Fibroblast of skin of left quadriceps (primary cell): ENCODE measurements at places on chromosomes 7 and 10.

- no peak for DNase-seq
Observed at GRCh38 chr7:155506854-155507337, 39.5 kb downstream of the CNPY1 start.

DNA sequence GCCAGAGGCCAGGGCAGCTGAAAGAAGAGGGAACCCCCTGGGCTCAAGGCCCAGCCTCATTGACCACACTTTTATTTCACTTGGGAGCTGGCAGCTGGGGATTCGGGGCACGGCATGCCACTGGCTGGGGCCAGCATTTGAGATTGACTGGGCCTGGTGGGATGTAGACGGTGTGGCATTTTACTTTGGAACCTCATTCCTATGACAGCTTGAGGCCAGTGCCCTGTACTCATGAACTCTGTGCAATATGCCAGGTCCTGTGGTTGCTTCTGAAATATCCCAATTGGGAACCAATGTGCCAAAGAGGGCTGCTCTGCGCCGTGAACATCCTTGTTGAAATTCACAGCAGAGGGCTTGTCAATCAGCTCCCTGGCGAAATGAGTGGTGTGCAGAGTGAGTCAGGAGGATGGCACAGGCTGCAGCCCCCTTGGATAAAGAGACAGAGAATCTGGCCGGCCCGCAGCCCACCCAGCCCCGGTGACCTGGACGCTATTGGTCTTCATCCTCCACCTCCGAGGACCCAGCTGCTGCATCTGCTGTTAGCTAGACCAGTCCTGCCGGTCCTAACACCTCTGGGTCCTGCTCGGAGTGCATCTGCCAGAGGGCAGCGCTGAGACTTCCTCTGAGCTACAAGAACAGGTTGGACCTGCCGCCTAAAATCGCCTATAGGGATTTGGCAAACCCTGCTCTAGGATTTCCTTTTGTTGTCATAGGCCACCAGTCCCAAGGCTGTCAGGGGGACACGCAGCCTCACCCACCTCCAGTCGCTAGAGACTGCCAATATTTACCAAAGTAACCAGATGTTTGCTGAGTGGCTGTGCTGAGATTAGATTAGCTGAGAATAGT is 58.0 kb downstream of the PRKAG2 start:
- no peak for DNase-seq

- DNase-seq = no peak
Observed at GRCh38 chr7:101315336-101315735, 6.3 kb downstream of the IFT22 start.

DNA sequence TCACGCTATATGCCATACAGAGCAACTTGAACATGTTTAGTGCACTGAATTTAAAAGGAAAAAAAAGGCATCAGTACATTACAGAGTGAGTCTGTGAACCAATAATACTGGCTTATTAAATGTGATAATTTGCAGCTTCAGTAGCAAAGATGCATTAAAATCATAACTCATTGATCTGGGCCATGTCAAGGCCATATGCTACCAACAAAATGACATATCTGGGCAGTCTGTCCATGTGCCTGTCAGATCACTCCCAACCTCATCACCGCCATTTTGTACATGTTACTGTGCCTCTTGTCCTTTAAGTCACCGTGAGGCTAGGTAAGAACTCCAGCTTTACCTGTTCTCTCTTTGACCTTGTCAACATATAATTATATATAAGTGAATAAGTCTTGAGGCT is 307.4 kb upstream of the LRGUK start:
- no peak for DNase-seq

- peak; percentile 7 for DNase-seq
Observed at GRCh38 chr10:29329420-29329819, 40.5 kb downstream of the LYZL1 start.

DNA sequence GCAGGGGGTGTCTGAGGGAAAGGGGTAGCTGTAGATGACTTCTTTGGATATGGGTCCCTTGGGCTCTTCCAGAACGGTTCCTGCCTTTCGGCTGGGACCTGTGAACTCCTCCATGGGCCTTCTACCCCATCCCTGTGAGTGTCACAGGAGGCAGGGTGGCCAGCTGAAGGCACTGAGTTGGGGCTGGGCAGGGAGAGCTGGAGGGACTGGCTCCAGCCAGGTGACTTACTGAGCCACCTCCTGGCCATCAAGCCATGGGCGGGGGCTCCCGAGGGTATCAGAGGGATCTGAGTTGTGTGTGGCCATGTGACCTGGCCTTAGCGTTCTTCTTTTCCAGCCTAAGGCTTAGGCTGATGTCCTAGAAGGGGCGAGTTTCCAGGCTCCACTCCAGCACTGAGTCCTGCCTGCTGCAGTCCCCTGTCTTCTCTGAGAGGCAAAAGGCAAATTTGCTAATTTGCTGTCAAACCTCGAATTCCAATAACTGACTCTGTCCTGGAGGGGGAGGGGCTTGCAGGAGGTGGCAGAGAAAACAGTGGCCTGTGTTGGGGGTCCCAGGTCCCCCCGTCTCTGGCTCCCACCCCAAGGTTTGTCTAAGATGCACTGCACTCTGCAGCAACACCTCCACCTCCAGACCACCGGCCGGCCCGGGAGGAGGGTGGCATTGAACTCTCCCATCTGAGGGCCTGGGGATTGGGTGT is 27.2 kb downstream of the ADCYAP1R1 start:
- DNase-seq = no peak

DNA sequence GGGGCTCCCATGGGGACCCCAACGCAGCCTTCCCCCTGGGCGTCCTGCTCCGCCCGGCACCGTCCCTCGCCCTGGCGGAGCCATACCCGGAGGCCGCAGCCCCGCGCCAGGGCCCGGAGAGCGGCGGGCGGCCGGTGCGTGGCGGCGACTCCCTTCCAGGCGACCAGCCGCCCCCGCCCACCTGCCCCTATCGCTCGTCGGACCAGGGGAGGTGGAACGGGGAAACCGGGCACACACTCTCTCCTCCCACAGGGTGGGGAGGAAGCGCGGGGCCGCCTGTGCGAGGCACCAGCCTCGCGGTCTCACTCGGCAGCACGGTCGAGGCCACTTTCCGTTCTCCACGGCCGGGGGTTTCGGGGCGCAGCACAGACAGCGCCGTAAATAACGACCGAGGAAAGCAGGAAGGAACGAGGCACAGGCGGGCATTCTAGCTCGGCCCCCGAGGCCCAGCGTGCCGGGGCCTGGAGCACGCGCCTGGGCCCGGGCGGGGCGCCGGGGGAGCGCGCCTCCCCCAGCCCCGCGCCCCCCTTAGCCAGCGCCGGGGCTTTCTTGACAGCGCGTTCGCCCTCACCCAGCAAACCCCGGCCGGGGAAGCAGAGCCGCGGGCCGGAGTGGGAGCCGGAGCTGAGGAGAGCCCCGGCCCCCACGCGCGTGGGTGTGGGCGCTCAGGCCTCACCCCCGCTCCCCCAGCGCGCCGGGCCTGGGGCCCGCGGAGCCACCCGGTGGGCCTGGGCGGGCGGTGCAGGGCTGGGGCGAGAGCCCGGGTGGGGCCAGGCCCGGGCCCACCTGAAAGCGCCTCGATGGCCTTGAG is 936 bp downstream of the IGF2BP3 start:
- no peak for DNase-seq

- no peak for DNase-seq
Observed at GRCh38 chr7:123784263-123784662, 35.5 kb upstream of the WASL start.

DNA sequence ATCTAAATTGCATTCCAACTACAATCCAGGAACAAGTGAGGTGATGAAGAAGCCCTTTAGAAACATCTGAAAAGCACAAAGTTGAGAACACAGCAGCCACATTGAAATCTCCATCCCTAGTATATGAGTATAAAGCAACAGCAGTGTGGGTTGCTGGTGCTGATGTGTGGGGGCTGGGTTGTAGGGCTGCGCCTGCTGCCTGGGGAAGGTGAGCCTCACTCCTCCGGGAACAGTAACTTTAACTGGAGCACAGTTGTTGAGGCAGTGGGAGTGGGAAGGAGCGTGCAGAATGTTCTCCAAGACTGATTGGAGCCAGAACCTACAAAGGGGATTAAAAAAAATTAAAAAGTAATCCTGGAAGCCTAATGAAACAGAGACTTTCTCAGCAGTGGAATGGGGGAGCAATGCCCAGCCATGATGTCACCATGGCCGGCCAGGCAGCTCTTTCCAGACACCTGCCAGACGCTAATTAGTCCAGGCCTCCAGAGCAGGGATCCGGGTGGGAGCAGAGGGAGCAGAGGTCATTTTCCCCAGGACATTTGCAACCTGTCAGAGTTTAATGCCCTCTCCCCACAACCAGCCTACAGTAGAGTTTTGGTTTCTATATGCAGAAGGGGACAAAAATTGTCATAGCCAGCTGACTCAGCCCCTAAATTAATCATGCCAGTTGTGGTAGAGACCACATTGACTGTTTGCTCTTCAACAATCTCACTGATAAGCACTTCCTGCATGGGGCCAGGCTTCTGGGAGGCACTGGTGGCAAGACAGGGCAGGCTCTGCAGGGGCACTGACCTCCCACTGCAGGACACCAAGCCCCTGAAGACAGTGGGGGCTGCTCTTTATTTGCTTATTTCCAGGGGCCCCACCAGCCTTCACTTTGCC is 133.0 kb upstream of the ZNF32 start:
- DNase-seq = no peak

DNA sequence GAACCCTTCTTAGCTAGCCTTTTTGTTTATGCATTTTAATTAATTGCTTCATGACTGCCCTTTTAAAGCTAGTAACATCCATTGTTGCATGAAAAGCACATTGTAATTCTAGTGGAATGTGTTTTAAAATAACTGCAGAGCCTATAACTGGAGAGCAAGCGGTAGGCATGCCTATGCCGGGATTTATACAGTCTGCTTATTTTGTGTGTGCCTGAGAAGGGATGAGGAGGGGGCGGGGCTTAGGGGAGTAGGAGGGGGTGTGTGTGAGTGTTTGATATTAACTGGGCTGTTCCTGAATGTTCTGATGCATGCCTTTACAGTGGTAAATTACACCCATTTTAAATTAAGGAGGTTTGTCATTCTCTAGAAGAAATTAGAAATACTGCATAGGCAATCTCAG is 208.1 kb downstream of the TCF7L2 start:
- DNase-seq = no peak

DNA sequence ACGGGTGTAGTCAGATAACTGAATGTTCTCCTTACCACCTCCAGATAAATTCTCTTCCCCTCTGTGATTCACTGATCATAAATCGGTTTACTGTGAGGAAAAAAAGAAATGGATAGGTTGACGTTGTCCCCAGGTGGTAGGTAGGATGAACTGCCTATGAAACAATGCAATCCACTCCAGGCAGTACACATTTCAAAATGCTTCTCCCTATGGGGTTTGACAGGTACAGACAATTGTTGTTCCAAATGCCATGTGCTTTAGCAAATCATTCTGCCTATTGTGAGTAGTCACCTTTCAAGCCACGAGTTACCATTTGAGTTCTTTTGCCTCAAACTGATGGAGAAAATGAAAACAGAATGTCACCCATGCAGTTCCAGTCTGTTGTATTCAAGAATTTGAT is 21.8 kb downstream of the VIM start:
- DNase-seq = no peak

DNA sequence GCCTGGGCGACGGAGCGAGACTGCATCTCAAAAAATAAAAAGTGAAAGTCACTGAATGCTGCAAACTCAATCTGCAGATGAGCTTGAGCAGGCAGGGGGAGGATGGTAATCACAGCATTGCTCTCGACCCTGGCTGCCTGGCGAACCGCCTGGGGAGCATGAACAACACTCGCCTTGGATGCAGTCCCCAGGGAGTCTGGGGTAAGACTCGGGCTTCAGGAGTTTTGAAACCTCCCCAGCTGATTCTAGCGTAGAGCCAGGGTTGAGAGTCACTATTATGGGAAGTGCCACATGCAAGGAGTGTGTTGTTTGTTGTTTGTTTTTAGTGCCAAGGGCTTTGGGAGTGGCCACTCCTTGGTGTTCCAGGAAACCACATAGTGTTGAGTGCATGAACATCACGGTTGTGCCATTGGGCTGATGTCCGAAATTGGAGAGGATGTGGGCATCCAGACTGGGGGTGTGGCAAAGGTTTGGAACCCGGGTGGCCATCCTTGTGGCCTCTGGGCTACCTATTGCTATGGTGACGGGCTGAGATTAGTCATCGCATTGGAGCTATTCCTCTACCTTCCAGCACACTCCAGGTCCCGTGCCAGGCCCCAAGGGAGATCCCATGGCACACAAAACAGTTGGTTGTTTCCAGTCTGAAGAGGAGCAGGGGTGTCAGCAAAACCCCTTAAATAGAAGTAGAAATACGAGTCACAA is 92.6 kb downstream of the RGS10 start:
- DNase-seq = peak; percentile 75

DNA sequence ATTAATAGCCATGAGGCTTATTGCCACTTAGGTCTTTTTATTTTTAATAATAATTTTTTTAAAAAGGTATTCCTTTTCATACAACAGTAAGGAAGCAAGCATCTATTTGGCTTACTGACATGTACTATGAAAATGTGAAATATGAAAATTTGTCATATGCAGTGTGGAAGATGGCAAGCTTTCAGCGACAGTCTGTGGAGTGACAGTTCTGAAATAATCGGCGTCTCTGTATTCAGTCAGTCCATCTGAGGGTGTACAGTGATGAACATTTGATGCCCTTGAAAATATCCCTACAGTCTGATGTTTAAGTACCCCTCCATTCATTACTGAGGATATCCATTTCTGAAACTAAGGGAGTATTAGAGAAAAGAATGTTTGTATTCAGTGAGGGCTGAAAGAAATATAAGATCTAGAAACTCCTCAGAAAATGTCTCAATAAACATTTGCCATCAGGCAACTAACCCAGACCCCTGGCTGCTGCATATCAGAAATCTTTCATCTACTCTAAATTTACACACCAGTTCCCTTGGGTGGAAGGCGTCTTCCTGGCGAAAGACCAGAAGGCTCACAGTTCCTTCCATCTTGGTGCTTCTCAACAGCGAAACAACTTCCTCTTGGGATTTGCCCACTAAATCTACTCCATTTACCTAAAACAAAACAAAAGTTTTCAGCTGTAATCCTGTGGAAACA is 440.6 kb downstream of the PARD3 start:
- DNase-seq = no peak

- no peak for DNase-seq
Observed at GRCh38 chr10:87771871-87772500, 46.0 kb downstream of the ATAD1 start.

- no peak for DNase-seq
Observed at GRCh38 chr7:29955799-29956486, 33.7 kb downstream of the SCRN1 start.

GRCh38 chr10:60747817-60748469 is 30.3 kb upstream of the CDK1 start:
- DNase-seq = no peak

- peak; percentile 57 for DNase-seq
Observed at GRCh38 chr7:43112941-43113621, 634 bp downstream of the HECW1 start.
